Activated effector memory CD4-positive, alpha-beta T cell treated with Interleukin-2 at 50 U/mL for 16 hours (primary cell): ENCODE measurements at places on chromosomes 3 and 15.

DNA sequence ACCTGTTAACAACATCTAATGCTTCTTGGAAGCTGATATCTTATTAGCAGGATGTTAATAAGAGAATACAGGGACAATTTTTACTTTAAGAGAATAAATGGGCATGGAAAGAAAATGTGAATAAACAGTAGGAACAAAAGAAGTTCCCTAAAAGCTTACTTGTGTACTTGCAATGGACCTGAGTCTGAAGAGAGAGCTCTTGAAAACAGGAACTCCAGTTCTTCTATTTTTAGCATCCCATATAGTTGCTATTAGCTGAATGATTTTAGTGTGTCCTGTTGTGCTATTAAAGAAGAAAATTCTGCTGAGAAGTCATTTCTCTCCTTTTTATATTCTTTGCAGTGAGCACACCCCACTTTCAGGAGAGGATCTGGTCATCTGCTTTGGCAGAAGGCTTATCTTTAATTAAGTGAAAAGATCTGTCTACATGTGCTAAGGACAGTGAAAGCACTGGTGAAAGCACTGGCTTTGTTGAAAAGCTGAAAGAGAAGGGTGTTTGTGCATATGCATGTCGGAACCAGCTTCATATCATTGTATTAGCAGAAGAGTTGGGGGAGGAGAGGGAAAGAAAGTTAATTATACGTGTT lies 1.4 kb upstream of the ST3GAL6 start:
- DNase-seq, result no peak

GRCh38 chr3:168598250-168598649 lies 502.5 kb upstream of the GOLIM4 start:
- no peak for DNase-seq

- DNase-seq, result no peak
Measured at GRCh38 chr15:39376371-39376909, 204.4 kb upstream of the THBS1 start.

GRCh38 chr15:100306098-100306497 lies 35.7 kb downstream of the ADAMTS17 start:
- DNase-seq, result no peak

DNA sequence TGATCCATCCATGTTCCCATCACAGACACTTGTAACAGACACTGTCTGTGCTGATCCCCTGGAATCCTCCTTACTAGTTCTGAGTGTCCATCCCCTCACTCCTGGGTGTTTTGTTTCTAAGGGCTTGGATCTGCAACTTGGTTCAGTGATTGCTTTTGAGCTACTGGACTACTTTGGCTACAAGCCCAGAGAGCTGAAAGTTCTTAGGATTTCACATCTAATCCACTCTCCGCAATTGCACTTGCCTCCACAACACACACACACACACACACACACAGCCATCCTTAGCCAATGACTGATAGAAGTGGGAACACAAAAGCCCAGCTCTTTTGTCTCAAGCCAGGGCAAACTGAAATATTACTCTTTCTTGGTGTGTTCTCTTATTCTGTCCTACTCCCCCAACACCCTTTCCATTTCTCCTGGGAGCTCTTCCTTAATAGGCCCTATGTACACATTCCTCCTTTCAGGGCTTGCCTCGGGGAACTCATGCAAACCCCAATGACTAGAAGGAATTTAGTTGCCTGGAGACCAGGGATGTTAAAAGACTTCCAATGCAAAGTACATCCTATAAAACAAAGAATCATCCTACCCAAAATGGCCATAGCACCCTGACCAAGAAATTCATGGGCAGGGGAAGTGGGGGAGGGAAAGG lies 206.1 kb upstream of the UBE2E2 start:
- DNase-seq, result no peak

GRCh38 chr3:48013288-48013980 lies 2.8 kb downstream of the MAP4 start:
- DNase-seq, result no peak

DNA sequence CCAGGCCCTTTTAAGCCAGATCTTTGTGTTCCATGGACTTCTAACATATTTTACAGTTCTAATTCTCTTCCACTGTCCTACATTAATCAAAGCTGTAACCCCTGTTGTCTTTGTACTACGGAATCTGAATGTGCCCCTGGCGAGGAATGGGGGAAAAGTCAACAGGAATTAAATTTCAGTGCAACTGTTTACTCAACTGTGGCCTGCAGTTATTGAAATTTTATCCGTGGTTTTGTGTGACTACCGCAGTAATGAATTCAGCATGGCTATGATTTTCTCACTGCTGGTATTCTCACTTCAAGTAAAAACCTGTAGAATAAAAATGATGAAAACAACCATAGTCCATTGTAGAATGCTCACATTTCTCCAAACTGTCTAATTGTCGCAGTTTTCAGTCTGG lies 388.0 kb downstream of the FOXP1 start:
- no peak for DNase-seq

- no peak for DNase-seq
Measured at GRCh38 chr3:4797201-4797705, 182.0 kb upstream of the BHLHE40 start.

- no peak for DNase-seq
Measured at GRCh38 chr3:66098436-66098835, 59.7 kb upstream of the MAGI1 start.

- DNase-seq, result no peak
Measured at GRCh38 chr3:191360620-191361019, 30.3 kb upstream of the UTS2B start.

DNA sequence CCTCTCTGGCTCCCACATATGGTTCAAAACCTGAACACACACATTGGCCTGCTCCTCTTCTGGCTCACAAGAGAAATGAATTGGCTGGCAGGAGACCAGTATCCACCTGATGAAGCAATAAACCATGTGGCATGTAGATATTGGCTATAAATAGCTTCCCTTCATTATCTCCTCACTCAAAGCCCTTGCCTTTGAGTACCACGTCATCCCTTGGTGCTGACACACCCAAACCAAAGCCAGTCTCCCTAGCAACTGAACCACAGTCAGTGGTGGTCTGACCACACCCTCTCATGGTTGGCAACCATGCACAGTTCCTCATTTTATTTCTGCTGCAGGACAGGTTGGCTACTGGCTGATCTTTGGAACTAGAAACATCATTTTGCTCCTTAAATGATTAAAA lies 98.8 kb downstream of the ZNF621 start:
- no peak for DNase-seq

- no peak for DNase-seq
Measured at GRCh38 chr15:91116113-91117067, 16.3 kb downstream of the SV2B start.

GRCh38 chr3:176051766-176052165 lies 1145.5 kb downstream of the TBL1XR1 start:
- DNase-seq, result no peak

DNA sequence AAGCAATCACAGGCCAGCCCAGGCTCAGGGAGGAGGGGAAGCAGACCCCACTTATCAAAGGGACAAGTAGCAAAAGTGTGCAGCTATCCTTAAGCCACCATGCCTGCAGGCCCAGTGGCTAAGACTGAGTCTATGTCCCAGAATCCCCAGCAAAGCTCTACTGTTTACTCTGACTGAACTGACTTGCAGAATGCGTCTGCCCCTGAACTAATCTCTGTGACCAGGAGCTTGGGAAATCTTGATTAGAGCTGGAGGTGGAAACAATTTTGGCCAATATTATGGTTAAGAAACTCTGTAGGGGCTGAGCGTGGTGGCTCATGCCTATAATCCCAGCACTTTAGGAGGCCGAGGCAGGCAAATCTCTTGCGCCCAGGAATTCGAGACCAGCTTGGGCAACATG lies 22.6 kb downstream of the DPH3 start:
- DNase-seq, result no peak

DNA sequence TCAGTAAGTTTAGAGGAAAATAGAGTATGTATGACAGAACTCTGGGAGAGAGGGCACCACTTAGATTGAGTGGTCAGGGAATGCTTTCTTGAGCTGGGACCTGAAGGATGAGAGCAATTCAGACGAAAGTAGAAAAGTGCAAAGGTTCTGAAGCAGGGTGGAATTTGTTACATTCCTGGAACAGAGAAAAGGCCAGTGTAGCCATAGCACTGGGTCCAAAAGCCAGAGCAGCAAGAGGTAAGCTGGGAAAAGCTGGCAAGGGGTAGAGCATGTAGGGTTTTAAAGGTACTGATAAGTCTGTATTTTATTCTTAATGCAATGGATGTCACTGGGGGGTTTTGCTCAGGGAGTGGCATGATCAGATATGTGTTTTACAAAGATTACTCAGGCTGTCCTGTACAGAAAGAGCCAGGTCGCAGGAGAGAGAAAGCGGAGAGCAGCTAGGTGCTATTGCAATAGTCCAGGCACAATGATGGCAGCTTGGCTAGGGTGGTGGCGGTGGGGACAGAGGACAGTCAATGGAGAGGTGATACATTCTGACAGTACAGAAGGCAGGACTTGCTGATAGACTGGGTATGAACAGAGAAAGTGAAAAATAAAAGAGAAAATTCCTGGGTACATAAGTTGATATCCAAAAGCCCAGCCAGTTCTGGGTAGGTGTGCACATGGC lies 17.0 kb downstream of the FSTL1 start:
- DNase-seq, result no peak

GRCh38 chr3:151479452-151479851 lies 18.6 kb upstream of the IGSF10 start:
- DNase-seq, result no peak

DNA sequence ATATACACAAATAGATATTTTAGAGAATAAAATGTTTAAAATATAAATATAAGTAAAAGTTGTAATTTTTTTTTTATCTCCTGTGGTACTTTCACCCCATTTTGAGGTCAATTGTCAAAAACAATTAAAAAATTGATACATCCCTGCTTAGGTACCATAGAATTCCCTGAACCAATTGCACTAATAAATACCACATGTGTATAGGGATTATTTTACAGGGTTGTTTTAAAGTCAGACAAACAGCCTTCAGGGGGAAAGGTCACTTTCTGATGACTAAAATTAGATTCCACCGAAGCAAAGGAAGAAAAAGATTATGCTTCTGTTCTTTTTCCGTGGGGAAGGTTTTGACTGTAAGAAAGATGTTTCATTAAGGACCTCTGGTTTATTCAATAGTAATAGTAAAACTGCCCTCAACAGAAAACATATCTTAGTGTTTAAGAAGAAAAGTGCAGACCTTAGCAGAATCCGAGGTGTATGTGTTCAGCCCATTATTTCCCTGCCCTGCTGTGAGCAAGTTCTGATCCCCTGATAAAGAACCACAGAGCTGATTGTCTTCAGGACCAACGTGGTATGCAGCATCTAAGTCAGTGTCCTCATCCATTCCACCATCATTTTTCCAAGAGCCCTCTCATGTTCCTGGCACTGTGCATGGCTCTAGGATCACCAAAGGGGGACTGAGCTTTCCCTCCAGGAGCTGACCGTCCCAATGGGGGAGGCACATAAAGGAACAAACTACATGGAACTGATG lies 132.9 kb upstream of the IL12A start:
- no peak for DNase-seq

DNA sequence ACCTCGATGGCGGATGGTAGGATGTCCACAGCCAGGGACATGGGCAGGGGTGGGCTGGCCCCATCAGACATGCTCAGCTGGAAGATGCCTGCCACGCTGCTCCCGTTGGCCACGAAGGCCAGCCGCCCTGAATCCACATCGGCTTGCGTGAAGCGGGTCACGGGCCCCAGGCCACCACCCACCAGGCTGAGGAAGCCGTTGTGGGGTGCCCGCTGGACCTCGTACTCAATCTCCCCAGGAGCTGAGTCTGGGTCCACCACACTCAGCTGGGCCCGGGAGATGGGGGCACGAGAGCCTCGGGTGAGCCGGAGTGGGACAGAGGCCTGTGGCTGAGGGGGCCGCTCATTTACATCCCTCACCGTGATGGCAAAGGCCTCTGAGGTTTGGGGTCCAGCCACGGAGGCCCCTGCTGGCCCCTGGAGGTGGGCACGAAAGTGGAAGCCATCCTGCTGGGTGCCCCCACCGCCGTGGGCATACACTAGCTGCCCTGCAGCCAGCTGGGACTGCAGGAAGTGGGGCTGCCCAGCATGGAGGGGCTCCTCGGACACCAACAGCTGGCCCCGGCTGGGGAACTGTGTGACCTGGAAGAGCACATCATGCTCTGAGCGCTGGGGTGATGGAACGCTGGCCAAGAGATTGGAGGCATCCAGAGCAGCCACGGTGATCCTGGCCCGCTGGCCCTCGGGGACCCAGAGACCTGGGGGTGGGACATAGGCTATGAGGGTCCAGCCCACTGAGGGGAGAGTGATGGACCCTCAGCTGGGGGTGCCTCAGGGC lies 29.2 kb downstream of the SNX33 start:
- DNase-seq, result no peak

- no peak for DNase-seq
Measured at GRCh38 chr15:70243686-70244540, 146.2 kb upstream of the TLE3 start.

DNA sequence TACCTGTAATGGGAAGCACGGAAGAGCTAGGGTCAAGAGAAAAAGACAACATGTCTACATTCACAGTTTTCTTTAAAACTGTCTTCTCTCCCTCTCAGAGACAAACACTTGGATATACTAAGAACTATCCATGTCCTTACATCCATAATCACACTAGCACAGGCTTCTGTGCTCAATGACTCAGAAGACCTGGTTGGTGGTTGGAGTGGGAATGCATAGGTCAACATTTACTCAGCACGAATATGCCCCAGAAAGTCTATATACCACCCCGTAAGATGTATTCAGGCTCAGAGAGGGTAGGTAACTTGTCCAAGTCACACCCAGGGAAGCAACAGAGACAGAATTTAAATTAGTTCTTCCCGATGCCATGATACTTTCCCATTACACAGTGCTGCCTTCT lies 891.1 kb downstream of the TUSC7 start:
- no peak for DNase-seq

DNA sequence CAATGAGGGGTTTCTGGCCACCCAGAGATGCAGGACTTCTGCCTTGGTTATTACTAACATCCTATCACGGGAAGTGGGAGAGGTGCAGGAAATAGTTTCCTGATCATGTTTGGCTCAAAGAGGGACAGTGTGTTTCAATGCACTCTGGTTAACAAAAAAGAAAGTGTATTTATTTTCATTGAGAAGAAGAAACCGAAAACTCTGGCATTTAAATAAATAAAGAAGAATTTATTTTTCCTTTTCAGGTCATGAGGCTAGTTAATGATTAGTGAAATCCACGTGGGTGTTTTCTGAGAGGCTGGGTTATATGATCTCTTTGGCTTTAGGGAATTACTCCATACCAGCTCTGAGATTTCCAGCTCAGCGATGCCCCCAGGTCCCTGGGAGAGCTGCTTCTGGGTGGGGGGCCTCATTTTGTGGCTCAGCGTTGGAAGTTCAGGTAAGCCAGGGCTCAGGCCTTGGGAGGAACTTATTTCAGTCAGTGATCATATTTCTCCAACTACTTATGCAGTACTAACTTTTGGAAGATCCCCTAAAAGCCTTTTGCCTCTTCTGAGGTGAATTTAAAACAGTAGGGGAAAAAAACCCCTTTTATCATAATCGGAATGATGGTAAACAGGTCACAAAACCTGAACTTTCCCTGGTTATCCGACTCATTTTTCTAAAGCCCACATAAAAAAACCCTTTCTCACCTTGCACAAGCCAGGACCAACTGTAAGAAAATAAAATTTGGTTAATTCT lies at the start of gene PLA1A:
Gene PLA1A, plus strand, starts transcription at position 338 of the 741 bp plus-strand sequence. Its CDS starts 29 bp downstream, at position 367.
- DNase-seq, result no peak

GRCh38 chr15:99435113-99435695 lies 130.6 kb upstream of the MEF2A start:
- DNase-seq, result no peak

- no peak for DNase-seq
Measured at GRCh38 chr3:150825192-150825915, 62.4 kb upstream of the SIAH2 start.

GRCh38 chr15:33508703-33509102 lies 197.9 kb downstream of the RYR3 start:
- DNase-seq, result no peak
